ENCODE measurements at places on chromosomes 16 and 17.
A peak's percentile ranks its signal among the peaks of the same experiment; 100 is the strongest.

DNA sequence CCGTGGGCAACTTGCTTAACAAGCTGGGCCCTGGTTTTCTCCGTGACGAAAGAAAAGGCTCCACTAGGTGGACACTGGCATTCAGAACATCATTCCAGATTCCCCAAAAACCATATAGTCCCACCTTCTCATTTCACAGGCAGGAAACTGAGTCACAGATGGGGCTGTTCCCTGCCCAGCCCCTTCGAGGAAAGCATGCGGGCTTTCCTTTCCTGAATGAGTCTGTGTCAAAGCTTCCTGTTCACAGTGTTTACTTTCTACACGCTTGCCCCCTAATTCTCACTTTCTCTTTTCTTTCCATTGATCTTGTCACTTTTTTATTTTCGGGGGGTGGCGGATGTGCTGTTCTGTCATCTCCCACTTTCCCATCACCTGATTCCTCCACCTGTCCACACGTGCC is 10.3 kb upstream of the LGALS9 start:
- peak overlapping the region; percentile 49 for H3K27ac ChIP-seq
- peak; percentile 24 for DNase-seq
- H3K4me1 ChIP-seq = peaks cover 32% of the 10 kb centered on the region
- peaks cover 61% of the 10 kb centered on the region for H3K36me3 ChIP-seq
- H3K4me3 ChIP-seq = no peak overlapping the region
- no peaks in the 10 kb centered on the region for H3K27me3 ChIP-seq

- no peak overlapping the region for H3K4me3 ChIP-seq
- DNase-seq = no peak
- H3K27ac ChIP-seq = no peak overlapping the region
- no peaks in the 10 kb centered on the region for H3K36me3 ChIP-seq
- H3K27me3 ChIP-seq = no peaks in the 10 kb centered on the region
Observed at GRCh38 chr17:73554498-73554897, 89.7 kb downstream of the SDK2 start.

DNA sequence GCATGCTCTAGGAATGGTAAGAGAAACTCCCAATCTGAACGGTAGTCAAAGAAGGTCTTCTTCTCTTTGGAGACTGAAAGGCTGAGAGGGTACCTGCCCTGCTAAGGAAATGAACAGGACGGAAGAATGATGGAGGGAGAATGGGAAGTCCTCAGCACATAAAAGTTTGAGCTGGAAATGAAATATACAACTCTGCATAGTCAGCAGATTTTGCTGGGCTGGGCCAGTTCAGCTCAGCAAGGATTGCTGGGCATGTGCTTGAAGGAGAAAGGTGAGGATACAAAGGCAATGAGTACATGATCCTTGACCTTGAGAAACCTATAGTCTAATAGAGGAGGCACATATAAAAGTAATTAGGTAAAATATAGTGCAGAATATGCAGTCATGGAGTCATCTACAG is 669.3 kb downstream of the MAF start:
- H3K27me3 ChIP-seq = no peaks in the 10 kb centered on the region
- H3K27ac ChIP-seq = no peak overlapping the region
- DNase-seq = no peak
- no peaks in the 10 kb centered on the region for H3K4me1 ChIP-seq
- no peak overlapping the region for H3K4me3 ChIP-seq

- no peak overlapping the region for H3K4me3 ChIP-seq
- no peak overlapping the region for H3K27ac ChIP-seq
- H3K4me1 ChIP-seq = no peaks in the 10 kb centered on the region
- peaks cover 44% of the 10 kb centered on the region for H3K36me3 ChIP-seq
- no peak for DNase-seq
- no peaks in the 10 kb centered on the region for H3K27me3 ChIP-seq
Observed at GRCh38 chr17:82615084-82616020, 32.9 kb downstream of the WDR45B start.

DNA sequence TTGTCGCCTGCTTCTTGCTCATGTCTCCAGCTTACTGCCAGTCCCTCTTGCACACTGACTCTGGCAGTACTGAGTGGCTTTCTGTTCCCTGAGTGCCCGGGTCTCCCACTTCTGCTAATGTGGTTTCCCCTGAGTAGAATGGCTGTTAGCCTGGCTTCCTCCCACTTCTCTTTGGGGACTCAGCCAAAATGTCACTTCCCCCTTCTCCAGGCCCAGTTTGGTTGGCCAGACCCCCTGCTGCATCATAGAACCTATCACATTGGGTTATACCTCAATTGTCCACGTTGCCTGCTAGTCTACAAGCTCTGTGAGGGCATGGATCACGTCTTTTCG is 304.4 kb downstream of the HS3ST3B1 start:
- no peak for DNase-seq
- H3K36me3 ChIP-seq = no peaks in the 10 kb centered on the region
- H3K4me3 ChIP-seq = no peak overlapping the region
- peaks cover 9% of the 10 kb centered on the region for H3K4me1 ChIP-seq

DNA sequence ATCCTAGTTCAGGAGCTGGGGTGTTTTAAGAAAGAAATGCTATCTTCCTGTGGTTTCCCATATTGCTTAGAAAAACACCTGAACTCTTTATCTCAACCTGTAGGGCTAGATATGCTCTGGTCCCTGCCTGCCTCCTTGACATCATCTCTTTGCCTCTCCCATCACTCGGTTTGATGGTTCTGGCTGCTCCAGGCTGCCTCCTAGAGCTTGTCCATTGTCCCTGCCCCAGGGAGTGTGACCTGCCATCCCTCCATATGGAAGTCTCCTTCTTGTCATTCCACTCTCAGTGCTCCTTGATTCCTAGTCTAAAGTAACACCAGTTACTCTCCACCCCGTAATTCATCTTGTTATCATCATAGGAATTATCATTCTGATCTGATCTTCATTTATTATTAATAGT is 369.0 kb upstream of the EEF2KMT start:
- DNase-seq = no peak
- H3K4me3 ChIP-seq = no peak overlapping the region
- no peaks in the 10 kb centered on the region for H3K4me1 ChIP-seq
- no peak overlapping the region for H3K27ac ChIP-seq
- H3K36me3 ChIP-seq = no peaks in the 10 kb centered on the region

DNA sequence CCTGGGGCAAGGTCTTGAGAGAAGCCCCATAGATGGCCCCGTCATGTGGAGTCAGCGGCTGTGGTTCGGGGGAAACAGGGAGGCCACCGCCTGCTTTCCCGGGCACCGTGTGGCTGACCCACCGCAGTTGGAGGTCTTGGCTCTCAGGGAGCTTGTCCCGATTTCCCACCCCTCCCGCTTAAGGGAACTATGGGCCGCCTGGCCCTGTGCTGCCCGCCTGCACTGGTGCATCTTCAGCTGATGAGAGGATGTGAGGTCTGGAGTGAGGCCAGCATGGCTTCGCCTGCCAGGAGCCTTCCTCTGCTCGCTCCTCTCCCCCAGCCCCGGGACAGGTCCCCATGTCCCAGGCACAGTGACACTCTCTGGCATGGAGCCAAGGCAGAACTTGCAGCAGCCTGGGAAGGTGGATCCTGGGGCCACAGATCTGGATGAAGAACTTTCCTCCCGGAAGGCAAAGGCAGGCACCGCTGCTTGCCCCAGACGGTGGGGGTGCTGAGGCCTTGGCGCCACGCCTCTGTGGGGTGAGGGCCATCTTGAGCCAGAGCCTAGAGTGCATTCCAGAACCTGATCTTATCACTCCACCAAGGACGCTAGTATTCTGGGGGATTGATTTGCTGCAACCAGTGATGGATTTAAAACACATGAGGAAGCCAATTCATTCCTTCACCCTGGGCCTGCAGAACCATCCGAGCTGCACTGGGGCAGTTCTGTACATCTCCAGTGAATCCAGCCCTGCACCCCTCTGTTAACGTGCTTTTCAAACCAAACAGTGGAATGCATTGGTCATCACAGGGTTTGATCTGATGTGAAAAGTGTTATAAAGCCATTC is 178.6 kb upstream of the TNRC6C start:
- no peak overlapping the region for H3K27ac ChIP-seq
- H3K4me3 ChIP-seq = no peak overlapping the region
- DNase-seq = no peak
- H3K36me3 ChIP-seq = no peaks in the 10 kb centered on the region
- H3K27me3 ChIP-seq = no peaks in the 10 kb centered on the region

- DNase-seq = no peak
- H3K27me3 ChIP-seq = peaks cover 17% of the 10 kb centered on the region
- H3K36me3 ChIP-seq = no peaks in the 10 kb centered on the region
Observed at GRCh38 chr17:74158761-74159160, 44.7 kb upstream of the RPL38 start.

DNA sequence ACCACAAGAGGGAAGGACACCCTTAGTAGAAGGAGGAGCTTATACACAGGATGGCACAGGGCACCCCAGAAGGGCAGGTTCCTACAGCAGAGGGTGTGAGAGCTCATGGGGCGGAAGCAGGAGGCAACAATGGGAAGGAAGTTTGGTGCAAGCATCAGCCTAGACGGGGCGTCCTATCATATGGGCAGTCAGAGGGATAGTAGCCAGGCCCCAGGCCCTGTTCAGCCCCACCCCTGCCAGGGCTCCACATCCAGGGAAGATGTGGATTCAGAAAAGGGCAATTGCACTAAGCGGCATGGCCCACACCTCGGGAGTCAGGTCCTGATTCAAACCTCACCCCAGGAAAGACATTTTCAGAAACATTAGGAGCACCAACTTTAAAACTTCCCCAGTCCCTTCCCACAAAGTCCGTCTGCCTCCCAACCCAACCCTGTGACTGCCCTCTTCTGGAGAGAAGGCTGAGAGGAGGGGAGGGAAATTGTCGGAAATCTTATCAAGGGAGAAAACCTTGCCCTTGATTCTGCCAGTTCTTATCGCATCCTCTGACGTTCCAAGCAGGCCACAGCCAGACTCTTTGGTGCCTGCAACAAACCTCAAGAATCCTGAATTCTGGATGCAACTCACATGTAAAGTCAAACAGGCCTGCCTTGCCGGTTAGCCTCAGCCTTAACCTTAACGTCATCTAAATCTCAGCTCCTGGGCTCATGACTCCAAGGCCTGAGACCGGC is 198.8 kb upstream of the CDH5 start:
- no peak overlapping the region for H3K27ac ChIP-seq
- no peak overlapping the region for H3K4me3 ChIP-seq
- DNase-seq = no peak
- H3K36me3 ChIP-seq = no peaks in the 10 kb centered on the region
- no peaks in the 10 kb centered on the region for H3K4me1 ChIP-seq

GRCh38 chr16:87409781-87410180 is 17.6 kb downstream of the MAP1LC3B start:
- H3K4me3 ChIP-seq = no peak overlapping the region
- no peak overlapping the region for H3K27ac ChIP-seq
- no peaks in the 10 kb centered on the region for H3K27me3 ChIP-seq
- DNase-seq = no peak

DNA sequence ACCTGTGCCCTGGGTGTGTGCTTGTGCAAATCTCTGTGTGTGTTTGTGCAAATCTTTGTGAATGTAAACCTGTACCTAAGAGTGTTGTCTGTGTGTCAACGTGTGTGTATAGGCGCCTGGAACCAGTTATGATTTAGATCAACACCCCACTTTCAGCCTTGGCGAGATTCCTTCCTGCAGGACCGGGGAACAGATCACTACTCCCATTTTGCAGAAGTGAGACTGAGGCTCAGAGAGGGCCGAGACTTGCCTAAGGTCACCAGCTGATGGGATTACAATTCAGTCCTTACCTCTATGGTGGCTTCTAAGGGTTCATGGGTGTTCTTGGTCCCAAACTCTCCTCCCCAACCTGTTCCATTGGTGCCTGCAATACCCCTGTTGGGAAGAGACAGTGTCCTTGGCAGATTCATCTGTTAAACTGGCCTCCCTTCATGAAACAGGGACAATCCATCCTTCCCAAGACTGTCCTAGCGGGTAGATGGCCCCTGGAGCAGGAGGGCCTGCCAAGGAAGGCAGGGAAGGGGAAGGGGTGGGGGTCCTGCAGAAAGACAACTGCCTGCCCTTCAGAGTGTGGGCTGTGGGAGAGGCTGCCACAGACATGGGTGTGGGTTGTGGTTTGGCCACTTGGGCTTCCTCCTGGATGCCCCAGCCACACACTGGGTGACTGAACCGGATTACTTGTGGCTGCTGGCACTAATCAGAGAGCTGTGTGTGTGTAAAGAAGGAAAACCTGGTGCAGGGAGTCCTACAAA is 6.9 kb upstream of the MAPK7 start:
- H3K27ac ChIP-seq = no peak overlapping the region
- H3K36me3 ChIP-seq = no peaks in the 10 kb centered on the region
- H3K4me3 ChIP-seq = no peak overlapping the region
- no peaks in the 10 kb centered on the region for H3K27me3 ChIP-seq

DNA sequence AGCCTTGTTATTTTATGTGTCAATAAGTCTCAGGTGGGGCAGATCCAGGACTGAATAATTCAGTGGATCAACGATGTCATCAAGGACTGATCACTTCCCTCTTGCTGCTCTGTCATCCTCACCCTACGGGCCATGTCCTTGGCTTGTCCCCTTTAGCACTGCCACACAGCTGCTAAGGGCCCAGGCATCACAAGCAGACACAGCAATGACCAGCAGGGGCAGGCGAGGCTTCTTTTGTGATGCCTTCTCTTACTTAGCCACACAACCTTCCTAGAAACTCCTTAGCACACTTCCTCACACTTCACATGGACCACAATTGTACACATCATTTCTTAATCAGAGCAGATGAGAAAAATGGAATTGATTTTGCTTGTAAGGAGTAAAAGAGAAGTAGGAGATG is 356.3 kb upstream of the SOX9 start:
- H3K4me3 ChIP-seq = no peak overlapping the region
- no peaks in the 10 kb centered on the region for H3K4me1 ChIP-seq
- no peak overlapping the region for H3K27ac ChIP-seq
- H3K36me3 ChIP-seq = no peaks in the 10 kb centered on the region
- peak; percentile 6 for DNase-seq

- H3K4me1 ChIP-seq = peaks cover 31% of the 10 kb centered on the region
- no peak overlapping the region for H3K27ac ChIP-seq
- DNase-seq = no peak
Observed at GRCh38 chr16:83901101-83901500, 2.2 kb downstream of the MLYCD start.

- peaks cover 29% of the 10 kb centered on the region for H3K4me1 ChIP-seq
- H3K27ac ChIP-seq = no peak overlapping the region
- DNase-seq = no peak
- H3K36me3 ChIP-seq = peaks cover 12% of the 10 kb centered on the region
Observed at GRCh38 chr17:68509141-68510057, 2.8 kb upstream of the PRKAR1A start.

Measured in activated CD4-positive, alpha-beta T cell treated with anti-CD3 and anti-CD28 coated beads for 36 hours (primary cell).